ENCODE measurements at places on chromosomes 1 and 21.
A peak's percentile ranks its signal among the peaks of the same experiment; 100 is the strongest.

DNA sequence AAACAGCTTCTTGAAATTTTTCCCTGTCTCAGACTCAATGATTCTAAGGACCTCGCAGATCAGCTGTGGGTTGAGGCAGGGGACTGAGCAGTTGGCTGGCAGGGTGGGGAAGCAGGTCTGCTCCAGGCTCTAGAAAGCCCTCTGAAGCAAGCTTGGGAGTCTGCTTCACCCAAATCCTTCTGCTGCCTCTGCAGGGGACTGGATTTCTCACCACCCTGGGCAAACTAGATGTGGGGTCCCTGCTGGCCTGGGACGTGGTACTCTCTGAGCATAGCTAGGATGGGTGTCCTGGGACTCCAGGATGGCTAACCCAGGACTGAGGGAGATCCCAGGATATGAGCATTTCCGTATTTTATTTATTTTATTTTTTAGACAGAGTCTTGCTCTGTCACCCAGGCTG, 89.3 kb downstream of the LAMC2 start:
- DNase-seq: no peak

DNA sequence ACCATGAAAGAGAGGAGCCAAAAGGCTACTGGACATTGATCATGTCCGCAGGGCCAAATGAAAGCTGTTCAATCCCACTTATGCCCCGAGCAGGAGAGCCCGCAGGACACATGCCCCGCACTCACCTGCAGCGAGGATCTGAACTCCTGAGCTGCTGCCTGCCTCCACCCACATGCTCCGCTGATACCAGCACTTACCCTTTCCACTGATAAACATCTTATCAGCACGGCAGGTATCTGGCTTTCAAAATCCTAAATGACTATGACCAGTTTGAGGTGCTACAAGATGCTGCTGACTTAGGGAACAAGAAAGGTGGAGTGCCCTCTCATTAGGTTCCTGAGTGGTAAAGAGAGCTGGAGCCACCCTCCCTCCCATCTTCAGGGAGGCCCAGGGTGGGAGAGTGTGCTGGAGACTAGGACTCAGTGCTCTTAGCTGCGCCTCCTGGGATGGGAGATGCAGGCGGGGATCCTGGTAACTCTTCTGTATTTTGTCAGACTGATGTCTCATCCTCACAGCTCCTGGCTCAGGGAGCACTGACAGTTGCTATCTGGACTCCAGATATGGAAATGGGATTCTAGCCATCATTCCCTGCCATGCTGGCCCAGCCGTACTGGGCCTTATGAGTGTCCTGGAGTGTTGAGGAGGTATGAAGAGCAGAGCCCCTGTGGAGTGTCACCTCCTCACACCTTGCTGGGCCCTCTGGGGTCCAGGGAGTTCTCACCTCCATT, 86.4 kb upstream of the F3 start:
- DNase-seq: no peak

DNA sequence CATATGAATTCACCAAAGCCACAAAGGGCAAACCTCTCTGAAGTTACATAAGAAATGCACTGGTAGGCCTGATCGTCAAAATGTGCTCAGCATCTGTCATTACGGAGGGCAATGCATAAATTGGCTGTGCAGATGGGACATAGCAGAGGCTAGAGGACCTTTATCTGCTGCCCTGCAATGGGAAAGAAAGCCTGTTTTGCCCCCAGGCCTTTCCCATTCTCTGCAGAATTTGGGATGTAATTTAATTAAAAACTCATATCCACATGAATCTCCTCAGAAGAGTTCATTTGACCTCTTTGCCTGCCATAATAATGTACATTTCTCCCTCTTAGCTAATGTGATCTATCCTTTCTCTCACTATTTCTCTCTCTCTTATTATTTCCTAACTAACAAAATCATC, 158.1 kb downstream of the ZP4 start:
- DNase-seq: no peak

DNA sequence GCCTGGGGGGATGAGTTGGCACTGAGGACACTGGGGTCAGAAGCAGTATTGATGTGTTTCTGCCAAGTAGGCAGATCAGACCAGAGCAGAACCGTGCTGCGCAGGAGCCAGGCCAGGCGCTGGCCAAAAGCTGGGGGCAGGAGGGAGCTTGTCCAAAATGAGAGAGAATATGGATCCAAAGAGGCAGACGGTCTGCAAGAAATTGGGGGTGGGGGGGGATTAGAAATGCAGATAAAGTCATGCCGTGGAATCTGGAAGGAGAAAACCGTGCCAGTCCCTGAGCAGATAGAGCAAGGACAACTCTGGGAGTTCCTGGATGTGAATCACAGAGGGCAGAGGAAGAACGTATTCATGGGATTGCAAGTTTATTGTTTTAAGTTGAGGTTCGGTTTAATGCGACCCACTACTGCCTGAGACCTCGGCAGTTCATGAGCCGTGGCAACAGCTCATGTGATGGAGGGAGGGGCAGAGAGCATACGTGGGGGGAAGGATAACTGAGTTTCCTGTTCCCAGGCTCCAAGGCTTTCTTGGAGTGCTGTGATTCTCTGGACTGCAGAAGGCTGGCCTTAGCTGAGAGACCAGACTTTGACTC, 224.0 kb downstream of the FGGY start:
- DNase-seq: no peak

DNA sequence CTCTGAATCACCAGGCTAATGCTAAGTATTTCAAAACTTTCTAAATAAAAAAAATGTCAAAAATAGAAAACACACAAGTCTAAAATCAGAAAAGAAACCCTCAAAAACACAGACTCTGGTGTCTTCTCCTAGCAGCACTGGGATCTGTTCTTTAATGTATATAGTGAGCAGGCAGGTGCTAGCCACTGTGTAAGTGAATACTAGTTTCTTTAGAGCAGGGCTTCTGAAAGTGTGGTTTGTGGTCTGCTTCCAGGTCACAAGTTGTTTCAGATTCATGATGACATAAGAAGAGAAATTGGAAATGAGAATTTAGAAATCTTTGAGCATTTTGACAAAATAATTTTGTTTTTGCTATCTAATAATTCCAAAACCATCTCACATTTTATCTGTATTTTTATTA, 763.1 kb downstream of the USP25 start:
- no peak for DNase-seq

DNA sequence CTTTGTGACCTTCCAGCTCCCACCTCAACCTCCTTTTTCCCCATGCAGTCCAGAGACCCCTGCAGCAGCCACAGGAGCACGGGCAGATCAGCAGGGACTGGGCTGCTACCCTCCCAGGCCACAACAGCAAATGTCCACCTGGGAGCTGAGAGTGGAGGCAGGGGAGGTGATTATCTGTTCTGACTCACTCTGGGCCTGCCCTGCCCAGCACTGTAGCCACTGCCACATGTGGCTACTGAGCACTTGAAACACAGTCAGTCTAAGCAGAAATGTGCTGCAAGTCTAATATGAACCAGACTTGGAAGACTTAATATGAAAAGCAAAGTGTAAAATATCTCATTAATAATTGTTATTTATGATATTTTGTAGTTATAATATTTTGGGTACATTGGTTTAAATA, 148.9 kb upstream of the VANGL1 start:
- DNase-seq: no peak

DNA sequence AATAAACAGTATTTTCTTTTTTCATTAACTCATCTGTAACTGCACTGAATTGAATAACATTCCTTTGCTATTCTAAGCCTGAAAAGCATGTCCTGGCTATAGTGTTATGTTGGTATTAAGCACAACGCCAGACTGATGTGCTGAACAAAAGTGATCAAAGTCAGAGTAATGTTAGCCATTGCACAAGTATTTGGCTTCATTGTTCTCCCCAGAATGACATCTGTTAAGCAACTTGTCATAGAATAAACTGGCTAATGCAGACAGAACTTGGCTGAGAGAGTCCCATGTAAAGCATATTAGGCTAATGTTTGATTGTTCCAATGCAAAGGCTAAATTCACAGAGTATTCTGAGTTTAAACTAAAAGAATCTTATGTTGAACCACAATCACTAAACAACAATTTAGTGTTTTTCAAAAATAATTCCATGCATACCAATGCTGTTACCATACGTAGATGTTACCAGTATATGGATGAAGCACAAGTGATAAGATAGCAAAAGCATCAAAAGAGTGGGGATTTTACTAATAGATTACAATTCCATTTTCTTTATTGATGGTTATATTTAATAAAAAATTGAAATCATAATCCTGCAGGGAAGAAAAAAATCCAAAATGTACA, 235.3 kb upstream of the DMRTA2 start:
- no peak for DNase-seq

DNA sequence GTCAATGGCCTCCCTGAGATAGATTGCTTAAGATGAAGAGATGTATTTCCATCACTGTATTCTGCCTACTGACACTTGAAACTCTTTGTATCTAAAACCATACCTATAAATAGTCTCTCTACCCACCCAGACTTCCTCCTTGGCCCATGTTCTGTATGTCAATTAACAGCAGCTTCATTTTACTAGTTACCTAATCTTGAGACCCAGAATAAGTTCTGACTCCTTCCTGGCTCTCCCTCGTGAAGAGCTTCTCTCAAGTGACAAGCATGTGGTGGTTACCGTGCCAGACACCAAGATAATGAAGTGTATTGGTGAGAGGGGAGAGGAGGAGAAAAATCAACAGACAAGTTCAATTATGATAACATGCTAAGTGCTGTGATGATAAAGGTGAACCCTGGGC, 128.8 kb upstream of the RAVER2 start:
- DNase-seq: no peak

- DNase-seq: no peak
Observed at GRCh38 chr1:163035446-163036249, 33.5 kb upstream of the RGS4 start.

- DNase-seq: no peak
Observed at GRCh38 chr1:197948926-197949899, 32.0 kb downstream of the LHX9 start.

GRCh38 chr1:36920371-36920770, 113.9 kb downstream of the GRIK3 start:
- DNase-seq: no peak

DNA sequence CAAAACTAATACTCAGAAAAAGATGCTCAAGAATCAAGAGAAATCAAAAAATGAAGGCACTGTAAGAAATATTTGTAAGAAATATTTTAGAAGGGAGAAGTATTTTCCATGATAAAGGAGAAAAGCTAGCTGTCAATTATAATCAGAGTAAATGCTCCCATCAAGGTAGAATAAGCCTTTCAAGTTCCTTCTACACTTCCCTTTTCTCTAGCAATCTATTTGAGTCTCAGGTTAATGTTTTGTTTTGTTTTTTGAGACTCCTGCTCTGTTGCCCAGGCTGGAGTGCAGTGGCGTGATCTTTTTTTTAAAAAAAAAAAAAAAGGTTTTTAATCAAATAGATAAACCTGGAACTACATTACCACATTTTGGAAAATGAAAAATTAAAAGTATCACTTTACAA, 33.3 kb downstream of the PUM1 start:
- no peak for DNase-seq

DNA sequence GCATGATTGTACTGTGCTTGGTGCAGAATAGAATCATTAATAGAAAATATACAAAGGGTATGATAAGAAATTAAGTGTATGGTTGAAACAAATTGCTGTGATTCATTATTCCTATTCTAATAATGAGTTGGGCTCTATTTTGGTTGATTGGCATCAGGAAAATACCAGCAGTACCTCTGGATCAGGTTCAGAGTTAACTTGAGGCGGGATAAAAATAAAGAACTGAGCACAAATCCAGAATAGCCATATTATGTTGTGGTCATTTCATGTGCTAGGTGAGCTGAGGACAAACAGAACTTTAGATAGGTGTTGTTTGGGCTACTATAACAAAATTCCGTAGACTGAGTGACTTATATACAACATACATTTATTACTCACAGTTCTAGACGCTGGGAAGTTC, 60.7 kb upstream of the GCLM start:
- DNase-seq: no peak

- peak; percentile 22 for DNase-seq
Observed at GRCh38 chr1:48793863-48794262, 17.2 kb upstream of the BEND5 start.

DNA sequence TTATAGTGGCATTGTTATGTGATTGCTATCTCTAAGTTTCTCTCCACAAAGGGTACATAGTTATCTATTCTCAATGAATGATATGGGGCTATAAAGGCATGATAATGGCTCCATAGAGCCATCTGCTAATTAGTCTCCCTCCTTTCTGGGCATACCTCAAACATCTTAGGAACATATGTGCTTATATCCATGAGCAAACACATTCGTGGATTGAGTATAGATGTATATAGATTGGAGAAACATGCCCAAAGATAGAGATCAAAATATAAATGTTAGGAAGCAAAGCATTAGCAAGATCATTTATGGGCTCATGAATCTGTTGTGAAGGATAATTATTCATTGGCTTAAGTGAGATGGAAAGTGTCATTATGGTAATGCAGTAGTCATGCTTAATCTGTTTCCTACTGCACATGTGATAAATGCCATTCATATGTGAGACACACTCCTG, 155.8 kb upstream of the UBE2U start:
- no peak for DNase-seq

- DNase-seq: peak; percentile 68
Observed at GRCh38 chr1:172429331-172430127, 9.0 kb downstream of the C1orf105 start.

GRCh38 chr1:86149591-86149990, 7.0 kb downstream of the COL24A1 start:
- DNase-seq: no peak
